Stimulated activated CD4-positive, alpha-beta T cell treated with anti-CD3 and anti-CD28 coated beads, Interleukin-4, amount 100 ng/mL, for 4 hours (primary cell): ENCODE measurements at places on chromosomes 7 and 10.

DNA sequence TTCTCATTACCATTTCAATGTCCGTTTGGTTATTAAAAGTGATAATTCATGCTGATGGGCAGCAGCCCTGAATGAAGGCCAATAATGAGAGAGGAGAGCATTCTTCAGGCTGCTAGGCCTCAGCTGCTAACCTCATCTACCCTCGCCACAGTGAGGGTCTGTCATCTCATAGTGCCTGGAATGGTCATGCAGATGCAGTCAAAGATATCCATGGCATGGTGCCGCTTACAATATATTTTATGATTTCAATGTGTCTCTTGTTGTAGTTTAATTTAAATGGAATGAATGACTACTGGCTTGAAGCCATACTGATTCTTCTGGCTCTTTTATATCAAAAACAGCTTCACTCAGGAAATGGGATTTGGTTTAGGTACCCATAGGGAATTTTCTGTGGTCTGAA is 126.9 kb downstream of the SLC16A9 start:
- no peak for DNase-seq

DNA sequence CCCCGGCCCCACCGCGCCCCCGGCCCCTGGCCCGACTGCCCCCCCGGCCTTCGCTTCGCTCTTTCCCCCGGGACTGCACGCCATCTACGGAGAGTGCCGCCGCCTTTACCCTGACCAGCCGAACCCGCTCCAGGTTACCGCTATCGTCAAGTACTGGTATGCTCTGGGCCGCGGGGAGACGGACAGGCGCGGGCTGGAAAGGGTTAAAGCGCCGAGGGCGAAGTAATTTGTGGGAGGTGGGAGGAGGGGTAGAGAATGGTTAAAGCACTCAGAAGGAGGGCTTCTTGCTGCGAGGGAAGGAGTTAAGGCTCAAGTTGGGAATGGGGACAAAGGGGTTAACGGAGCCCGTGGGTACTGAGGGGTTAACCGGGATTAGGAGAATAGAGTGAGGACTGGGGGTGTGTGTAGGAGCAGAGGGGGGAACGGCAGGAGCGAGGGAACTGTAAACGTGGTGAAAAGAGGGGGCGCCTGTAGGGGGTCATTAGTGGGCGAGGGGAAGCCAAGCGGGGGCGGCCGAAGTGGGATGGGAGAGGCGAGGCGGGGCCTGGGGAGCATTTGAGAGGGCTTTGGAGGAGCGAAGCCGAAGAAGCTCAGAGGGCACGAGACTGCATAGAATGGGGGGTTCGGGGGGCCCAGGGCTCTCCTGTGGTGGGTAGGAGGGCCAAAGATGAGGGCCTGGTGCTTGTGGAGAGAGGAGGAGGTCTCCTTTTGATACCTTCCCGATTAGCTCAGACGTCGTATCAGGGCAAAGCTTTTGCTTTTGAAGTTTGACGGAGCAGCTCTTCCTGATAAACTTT is 605 bp downstream of the SUFU start:
- peak; percentile 22 for DNase-seq

DNA sequence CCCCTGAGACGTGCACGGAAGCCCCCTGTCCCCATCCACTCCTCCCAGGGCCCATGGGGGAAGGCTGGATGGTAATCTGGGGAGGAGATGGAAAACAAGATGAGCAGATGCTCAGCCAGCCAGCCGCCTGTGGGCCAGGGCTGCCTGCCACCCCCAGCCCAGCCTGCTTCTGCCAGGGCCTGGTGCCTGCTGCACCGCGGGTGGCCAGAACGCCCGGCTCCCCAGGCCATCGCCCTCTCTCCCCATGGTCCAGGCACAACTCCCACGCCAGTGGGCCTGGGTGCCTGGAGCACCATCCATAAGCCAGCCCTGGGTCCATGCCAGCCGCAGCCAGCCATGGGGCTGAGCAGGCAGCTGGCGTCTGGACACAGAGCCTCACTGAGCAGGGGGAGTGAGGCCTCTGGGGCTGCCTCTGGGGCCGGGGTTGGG is 57.2 kb upstream of the ELN start:
- DNase-seq: no peak

GRCh38 chr10:955820-956217 is 24.3 kb upstream of the LARP4B start:
- DNase-seq: no peak

DNA sequence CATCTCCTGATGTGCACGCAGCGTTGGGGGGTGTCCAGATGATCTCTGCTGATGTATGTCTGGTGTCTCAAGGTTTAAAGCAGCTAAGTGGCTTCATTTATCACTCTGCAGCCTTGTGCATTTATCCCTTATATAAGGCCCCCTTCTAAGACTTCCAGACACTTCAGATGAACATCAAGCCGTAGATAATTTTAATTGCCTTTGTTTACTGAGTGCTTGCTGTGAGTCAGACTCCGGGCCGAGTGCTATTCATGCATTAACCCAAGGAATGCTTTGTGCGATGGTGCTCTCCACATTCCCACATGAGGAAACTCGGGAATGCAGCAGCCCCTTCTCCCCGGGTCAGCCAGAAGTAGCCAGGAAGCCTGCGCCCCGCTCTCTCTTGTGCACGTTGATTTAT is 328.6 kb upstream of the COBL start:
- no peak for DNase-seq

- no peak for DNase-seq
These were observed 19.0 kb upstream of the COL1A2 start for GRCh38 chr7:94375691-94376090.

DNA sequence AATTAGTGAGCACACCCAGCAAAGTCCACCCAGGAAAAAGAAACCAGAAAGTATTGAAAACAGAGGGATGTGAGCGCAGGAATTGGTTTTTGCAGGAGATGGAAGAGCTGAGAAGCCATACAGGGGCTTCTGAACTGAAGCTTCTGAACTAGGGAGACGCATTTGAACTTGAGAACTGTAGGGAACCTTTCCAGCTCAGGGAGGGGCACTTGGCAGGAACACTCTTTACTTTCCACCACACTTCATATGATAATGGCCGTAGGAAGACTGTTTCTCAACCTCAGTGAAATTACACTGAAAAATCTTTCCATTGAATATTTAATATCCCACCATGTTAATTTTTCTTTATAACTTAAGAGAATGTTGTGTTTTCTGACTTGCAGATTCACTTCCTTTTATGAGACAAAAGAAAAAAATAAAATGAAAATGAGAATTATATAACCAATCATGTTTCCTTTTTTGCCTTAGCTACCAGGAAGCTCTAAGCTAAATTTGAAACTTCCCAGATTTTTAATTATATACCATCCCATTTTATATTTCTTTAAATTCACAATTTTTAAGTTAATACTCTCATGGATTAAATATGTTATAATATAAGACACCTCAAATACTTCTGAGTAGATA is 98.3 kb upstream of the TCF7L2 start:
- DNase-seq: no peak
